ENCODE measurements at places on chromosomes 5 and 9.
A peak's percentile ranks its signal among the peaks of the same experiment; 100 is the strongest.

DNA sequence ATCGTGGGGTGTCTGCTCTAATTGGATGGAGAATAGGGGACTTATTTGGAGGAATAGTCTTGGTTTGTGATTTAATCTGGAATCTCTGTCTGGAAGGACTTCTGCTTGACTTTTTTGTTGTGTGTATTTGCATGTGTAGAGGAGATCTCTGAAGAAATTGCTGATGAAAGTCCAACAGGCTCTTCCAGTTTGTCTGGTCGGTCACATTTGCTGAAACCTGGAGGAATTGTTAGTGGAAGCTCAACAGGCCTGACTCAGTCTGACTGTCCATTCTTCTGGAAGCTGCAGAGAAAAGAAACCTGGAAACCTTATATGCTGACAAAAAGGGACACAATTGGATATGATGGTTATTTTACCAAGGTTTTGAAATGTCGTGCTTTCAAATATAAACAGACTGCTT is 33.4 kb upstream of the TENT2 start:
- DNase-seq: no peak

DNA sequence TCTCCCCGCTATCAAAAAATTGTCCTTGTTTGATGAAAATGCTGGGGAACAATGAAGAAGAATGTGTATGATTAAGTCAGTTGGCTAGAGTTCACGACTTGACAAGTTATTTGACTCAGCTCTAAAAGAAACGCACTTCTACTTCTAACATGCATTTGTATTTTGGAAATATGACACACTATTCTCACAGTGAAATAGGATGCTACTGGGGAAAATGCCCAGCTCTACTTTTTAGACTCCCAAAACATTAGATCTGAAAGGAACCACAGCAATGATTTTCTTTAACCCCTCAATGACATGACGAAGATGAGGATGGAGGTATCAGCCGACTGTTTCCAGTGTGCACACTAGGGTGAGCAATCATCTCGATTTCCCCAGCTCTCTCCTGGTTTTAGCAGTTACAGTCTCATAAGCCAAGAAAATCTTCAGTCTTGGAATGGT is 83.6 kb upstream of the PCSK1 start:
- no peak for DNase-seq

DNA sequence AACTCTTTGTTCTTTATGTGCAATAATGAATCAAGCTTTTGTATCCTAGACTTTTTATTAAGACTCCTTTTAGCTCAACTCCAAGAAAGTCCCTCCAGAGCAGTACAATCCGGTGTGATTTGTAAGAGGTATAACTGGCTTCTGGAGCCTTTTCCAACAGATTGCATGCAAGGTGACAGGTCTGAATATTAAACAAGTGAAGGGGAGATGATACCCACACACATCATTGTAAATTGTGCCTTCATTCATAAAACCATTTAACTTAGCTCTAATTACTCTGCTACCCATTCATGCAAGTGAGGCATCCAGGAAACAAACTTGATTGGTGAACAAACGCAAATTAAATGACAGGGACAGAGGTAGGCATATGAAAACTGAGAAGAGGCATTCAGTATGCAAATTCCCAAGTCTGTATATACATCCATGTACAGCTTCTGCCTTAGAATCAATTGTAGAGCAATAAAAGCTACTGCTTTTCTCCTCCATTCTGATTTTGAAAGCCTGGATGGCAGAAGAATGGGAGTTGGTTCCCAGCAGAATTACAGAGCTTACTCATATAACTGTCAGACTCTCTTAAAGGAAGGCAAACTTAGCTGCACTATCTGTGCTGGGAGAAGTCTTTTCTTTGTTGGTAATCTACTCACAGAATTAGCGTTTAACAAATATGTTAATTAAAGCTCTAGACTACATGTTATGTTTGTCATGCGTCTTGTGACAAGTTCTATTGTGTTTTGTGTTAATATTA is 261.0 kb upstream of the CDH6 start:
- DNase-seq: no peak

DNA sequence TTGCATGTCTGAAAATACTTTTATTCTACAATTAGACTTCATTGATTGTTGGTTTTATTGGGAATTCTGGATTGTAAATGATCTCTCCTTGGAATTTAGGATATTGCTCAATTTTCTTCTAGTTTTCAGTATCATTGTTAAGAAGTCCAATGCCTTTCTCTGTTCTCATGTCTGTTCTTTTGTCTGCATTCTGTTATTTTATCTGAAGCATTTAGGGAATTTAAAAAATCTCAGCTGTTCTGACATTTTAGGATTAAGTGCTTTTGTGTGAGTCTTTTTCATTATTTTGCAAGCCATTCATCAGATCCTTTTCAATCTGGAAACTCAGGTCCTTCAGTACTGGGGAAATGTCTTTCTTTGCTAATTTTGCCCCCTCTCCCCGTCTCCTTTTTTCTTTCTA is 4.4 kb upstream of the FER start:
- no peak for DNase-seq

DNA sequence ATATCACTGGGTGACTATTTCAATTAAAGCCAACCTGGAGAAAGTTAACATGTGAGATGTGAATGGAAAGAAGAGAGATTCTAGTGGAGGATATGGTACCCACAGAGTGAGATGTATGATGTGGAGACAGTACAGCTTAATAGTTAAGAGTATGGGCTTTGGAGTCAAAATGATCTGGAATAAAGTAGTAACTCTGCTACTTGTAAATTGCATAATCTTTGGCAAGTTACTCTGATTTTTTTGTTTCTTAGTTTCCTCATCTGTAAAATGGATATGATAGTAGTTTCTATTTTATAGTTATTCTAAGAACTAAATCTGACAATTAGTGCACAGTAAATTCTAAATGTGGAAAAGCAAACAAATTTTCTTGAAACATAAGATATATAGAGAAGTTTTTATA is 79.2 kb downstream of the ISOC1 start:
- no peak for DNase-seq

GRCh38 chr5:115168829-115169486 is 750 bp downstream of the TRIM36 start:
- DNase-seq: peak; percentile 20

DNA sequence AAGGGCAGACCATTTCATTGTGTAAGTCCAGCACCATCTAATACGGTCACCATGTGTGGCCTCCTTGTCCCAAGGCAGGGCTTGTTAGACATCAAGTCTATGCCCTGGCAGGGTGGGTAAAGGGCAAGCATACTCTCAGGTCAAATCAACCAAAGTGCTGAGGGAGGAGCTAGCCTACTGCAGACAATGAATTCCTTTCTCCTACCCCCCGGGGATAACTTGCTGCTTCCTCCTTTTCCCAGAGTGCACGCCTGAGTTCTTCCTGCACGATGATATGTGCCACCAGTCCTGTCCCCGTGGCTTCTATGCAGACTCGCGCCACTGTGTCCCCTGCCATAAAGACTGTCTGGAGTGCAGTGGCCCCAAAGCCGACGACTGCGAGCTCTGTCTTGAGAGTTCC is 71.4 kb downstream of the RFK start:
- DNase-seq: no peak

GRCh38 chr5:62649025-62649424 is 70.4 kb downstream of the LRRC70 start:
- DNase-seq: no peak

DNA sequence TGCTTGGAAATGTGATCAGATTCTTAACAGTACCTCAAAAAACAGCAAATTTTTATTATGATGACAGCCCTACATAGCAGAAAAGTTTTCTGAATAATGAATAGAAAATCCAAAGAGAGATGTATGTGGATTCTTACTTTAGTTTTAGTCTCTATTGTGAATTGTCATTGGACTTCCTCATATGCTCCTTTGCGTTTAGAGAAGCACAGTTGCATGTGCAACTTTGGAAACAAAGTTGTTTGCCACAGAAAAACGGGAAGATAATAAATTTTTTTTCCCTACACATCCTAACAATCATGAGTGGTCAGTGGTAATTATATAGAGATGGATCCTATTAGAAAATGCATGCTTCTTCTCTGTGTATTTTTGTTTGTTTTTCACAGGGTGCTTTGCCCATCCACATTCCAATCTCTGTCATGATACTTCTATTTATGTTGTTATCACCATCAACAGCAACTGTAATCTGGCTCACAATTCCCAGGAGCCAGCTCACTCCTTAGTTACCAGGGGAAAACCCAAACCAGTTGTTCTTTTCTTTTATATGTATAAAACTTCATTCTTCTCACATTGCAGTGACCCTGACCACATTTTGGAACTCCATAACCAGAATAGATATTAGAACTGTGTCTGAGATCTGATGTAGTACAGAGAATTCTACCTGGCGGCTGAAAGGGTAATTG is 118.7 kb downstream of the NDUFS4 start:
- peak; percentile 5 for DNase-seq

DNA sequence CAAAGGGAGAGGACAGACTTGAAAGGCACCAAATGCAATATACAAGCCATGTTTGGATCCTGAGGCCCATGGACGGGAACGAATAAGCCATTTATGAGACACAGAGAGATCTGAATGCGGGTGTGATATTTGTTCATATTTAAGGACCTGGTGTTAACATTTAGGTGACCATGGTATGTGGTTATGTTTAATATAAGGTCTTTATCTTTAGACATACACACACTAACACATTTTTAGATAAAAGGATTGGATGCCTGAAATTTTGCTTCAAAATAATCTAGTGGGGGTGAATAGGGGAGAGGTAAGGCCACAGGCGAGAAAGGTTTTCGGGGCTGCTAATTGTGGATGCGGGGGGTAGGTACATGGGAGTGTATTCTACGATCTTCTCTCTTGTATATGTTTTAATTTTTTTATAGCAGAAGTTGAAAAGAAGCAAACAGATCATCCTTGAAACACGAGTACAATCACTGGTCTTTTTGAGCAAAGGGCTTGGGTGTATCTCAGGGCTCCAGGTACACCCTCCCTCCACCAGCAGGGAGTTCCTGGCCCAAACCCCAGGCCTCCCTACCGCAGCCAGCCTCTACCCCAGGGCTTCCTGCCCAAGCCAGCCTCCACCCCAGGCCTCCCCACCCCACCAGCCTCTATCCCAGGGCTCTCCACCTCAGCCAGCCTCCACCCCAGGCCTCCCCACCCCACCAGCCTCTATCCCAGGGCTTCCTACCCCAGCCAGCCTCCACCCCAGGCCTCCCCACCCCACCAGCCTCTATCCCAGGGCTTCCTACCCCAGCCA is 12.2 kb downstream of the AKNA start:
- DNase-seq: no peak

- no peak for DNase-seq
Observed at GRCh38 chr9:21591221-21592062, 109.3 kb upstream of the IFNE start.

GRCh38 chr5:118937393-118938061 is 50.8 kb downstream of the DTWD2 start:
- DNase-seq: no peak

DNA sequence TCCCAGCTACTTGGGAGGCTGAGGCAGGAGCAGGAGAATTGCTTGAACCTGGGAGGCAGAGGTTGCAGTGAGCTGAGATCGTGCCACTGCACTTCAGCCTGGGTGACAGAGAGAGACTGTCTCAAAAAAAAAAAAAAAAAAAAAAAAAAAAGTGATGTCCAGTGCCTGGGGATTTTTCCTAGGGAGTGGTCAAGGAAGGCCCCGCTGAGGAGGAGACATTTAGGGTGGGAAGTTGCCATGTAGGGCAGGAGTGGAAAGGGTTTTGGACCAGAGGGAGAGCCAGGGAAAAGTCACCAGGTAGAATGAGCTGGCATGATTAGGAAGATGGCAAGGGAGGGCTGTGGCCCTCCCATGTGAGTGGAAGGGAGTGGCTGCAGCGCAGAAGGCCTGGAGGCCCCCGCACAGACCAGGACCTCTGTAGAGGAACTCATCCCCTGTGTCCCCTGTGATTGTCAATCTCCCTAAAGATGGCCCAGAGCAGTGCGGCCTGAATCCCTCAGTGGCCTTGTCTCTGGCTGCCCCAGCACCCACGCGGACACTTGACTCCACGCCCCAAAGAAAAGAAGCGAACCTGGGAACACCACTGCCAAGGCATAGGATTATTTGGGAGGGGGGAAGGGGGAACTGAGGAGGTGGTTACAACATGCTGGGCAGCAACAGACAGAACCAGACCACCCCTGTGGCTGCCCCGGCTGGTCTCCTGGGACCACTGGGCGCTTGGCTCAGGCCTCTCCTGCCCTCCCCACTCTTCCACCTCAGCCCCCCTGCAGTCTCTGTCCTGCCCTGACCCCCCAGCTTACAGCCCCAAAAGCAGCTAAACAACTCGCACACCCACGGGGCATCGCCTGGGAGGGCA is 2.6 kb upstream of the SQSTM1 start:
- DNase-seq: peak; percentile 72

DNA sequence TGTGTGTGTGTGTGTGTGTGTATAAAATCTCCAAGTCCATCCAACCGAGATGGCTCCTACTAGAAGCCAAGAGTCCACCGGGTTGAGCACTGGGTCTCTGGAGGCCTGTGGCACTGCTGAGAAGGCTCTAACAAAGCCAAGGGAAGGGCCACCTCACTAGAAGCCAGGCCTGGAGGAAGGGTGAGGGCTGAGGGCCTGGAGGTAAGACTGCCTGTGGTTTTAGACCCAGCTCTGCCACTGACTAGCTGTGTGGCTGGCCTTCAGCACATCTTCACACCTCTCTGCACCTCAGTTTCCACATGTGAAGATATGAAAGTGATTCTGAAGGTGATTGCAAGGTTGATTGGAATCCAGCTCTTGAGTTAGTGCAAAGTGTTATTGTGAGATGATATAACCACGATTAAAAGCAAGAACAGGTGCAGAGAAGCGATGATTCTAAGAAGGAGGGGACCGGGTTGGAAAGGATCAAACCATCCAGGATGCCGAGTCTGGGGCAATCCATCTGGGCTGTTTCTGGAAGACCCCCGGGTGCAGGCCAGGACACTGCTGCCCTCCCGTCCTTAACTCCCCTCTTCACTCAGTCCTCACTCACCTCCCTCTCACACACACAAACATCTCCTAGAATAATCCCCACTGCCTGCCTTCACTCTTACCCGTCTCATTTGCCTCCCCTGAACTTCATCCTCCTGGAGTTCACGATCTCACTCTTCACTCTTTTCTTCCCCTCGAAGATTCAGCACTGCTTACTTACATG is 2.3 kb downstream of the IL4 start:
- DNase-seq: no peak

DNA sequence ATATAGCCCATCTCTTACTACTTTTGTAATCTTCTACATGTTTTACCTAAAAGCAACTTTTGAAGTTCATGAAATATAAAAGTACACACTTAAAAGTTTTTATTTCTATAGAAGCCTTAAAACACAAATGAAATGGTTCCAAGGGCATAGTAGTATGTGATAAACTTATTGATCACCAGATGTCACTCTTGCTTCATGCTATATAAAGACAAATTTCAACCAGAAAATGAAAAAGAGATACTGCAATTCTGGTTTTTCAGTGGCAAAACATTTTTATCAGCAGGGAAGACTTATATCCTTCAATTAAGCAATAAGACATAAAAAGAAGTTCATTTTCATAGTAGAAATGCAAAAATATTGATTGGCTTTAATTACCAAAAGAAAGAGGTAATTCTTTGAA is 69.4 kb upstream of the FBXL17 start:
- DNase-seq: no peak

GRCh38 chr5:38574009-38574408 is 17.6 kb upstream of the LIFR start:
- no peak for DNase-seq

GRCh38 chr9:573691-574410 is 267.6 kb upstream of the DMRT1 start:
- DNase-seq: peak; percentile 11
